ENCODE measurements at places on chromosomes 1 and 21.

DNA sequence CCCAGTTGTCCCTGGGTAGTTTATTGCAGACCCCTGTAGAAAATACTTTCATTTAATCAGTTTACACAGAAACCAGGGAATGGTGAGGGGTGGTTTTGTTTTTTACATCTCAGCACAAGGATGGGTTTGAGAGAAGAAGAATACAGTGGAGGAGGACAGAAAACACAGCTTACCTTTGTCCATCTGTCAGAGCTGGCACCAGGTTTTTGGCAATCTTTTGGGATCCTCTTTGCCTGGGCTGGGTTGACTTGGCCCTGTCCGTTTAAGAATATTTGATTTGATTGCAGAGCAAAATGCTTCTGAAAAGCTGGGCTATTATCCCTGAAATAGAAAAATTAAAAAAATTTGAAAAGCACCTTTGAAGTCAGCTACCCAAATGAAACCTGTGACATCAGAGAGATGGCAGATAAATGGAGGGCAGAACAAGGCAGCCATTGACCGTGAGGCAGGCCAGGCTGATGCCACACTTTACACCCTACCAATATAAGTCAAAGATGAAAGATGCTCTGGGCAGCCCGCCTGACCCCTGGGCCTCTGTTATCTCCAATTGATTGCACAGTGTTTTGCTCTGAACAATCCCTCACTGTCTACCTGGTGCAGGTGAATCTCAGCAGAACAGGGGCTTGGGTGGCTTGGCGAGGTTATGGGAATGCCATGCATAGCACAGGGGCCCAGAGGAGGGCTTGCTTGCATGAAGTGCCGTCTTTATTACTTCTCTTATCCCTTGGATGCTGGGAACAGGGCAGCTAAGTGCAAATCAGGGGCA, 218.8 kb downstream of the LMX1A start:
- no peak for DNase-seq

DNA sequence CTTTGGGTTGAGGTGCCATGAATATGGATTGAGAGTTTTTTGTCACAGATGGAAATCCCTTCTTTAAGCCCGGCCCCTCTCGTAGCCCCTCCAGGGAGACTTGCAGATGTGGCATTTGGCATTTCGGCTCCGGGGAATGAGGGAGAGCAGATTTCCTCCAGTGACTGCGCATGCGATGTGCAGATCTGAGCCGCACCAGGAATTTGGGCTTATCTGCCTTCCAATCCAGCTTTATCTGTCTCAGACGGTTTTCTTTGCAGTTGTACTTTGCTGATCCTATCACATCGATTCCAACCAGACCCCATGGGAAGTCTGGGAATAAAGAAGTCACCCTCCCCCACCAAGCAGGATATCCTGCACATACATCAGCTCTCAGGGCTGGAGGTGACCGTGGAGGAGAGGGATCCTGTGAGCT, 11.7 kb downstream of the KIF26B start:
- no peak for DNase-seq

DNA sequence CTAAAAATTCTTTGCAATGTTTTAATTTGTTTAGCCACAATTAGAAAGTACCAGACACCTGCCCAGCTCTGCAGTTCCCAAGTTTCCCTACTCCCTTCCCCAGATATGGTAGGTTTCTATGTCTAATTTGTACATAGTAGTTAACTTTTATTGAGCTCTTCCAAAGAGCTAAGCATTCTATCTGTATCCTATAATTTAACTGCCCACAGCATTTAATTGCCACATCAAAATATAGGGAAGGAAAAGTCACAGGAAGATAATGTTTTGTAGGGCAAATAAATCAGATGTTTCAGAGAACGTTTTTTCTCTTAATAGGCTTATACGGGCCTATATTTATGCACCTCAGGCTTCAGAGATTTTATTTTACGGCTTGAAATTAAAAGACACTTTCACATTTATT, 15.7 kb upstream of the FMO3 start:
- DNase-seq: no peak

DNA sequence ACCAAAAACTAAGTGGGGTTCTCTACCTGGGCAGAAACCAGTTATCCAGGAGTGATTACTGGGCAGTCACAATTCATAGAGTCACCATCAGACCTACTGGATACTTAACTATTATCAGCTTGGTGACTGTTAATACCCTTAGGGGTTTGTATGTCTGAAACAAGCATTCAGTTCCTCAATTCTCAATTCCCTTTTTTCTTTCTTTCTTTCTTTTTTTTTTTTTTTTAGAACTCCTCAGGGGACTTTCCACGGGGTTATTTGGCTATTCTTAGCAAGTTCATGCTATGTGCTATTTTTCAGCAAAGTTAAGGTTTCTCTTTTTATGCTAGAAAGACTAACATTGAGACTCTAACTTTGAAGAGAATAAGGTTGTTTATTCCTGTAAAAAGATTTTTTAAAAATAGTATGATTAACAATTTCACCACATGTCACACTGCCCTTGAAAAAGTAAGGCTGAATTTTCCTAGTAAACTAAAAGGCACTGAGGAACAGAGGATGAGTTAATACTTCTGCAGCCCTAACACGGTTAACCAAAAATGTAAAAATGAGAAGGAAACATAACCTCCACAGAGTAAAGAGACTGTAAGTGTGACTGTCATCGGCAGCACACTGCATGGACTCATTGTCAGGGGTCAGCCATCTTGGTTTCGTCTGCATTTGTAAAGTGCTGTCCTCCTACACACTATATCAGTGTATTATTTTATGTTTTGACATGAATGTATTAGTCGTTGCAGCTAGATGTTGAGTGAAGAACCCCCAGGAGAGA, 310.2 kb downstream of the NTNG1 start:
- DNase-seq: no peak

GRCh38 chr1:180786624-180787023, 126.1 kb upstream of the KIAA1614 start:
- no peak for DNase-seq

Data from CD4-positive, CD25-positive, alpha-beta regulatory T cell (primary cell).